ENCODE measurements at places on chromosomes 7 and 10.

DNA sequence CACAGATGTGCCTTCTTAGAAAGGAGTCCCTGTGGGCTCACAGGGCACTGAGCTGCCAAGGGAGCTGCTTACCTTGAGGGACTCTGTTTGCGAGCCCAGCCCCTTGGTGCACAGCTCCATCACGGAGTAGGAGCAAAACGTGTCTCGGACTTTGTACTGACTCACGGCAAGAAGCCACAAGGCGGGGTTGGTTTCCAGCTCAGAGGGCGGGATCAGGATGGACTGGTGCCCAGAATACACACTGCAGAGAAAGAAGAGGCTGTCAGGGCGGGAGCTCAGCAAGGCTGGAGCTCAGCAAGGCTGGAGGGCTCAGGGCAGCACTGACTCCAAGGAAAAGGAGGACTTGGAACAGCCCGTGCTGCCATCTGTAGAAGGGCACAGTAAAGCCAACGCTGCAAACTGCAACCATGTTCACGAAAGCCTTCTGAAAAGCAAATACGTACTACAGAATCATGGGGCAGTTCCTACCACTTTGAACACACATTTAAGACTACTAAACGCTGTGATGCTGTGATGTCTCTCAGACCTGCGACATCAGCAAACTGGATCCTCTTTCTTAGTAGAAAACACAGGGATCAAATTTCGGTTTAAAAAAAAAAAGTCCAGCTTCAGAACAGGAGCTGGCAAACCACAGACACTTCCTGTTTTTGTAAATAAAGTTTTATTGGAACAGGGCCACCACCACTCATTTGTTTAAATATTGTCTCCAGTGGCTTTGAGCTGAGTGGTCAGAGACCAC, 194.3 kb downstream of the ZMYND11 start:
- DNase-seq, result no peak

DNA sequence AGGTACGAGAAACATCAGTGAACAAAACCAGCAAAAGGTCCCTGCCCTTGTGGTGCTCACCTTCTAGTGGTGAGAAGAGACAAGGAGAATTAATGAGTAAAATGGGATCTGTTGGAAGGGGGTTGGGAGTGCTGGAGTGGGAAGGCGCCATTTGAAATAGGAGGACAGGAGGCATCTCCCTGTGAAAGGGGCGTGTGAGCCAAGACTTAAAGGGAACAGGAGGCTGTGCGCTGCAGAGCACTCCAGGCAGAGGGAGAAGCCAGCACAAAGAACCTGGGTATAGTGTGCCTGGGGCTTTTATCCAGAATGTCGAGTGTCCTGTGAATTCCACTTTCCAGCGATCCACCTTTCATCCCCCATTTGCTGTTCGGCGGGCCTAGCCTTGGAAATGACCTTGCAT, 497.9 kb upstream of the GALNT17 start:
- no peak for DNase-seq

GRCh38 chr7:12884856-12885440, 197.5 kb downstream of the ARL4A start:
- no peak for DNase-seq

DNA sequence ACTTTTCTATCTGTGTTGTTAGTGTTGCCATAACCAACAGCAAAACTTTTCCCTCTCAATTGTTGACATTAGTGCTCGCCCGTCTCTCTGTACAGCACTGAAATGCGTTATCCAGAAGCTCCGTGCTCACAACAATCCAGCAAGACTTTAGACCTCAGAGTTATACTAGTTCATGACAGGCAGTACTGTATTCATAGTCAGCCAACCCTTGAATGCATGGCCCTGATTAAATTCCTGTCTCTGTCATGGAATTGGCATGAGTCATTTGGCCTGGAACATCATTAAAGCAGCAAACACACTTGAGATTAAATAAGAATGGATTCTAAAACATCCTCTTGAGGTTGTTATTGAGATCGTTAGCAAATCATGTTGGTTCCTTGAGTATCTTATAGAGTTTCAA, 405.5 kb upstream of the C7orf33 start:
- DNase-seq, result no peak

DNA sequence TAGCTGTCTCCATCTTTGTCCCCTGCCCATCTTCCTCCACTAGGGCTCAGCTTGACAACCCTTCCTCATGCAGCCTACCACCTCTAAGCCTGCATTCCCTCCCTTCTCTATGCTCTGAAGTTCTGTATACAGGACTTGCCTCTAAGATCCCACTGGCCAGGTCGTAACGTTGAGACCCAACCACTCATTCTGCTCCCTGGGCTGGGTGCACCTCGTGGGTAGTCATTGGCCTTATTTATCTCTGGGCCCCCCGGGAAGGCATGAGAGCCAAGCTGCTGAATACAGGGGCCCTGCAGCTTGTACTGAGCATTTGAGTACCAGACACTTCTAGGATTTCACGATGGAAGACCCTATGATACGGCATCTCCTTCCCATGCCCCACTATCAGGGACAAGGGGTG, 31.2 kb downstream of the MYL10 start:
- DNase-seq, result no peak

GRCh38 chr7:43648473-43649406, 65.8 kb downstream of the STK17A start:
- DNase-seq, result peak; percentile 83

- no peak for DNase-seq
Observed at GRCh38 chr10:92111336-92111939, 179.4 kb downstream of the CPEB3 start.

DNA sequence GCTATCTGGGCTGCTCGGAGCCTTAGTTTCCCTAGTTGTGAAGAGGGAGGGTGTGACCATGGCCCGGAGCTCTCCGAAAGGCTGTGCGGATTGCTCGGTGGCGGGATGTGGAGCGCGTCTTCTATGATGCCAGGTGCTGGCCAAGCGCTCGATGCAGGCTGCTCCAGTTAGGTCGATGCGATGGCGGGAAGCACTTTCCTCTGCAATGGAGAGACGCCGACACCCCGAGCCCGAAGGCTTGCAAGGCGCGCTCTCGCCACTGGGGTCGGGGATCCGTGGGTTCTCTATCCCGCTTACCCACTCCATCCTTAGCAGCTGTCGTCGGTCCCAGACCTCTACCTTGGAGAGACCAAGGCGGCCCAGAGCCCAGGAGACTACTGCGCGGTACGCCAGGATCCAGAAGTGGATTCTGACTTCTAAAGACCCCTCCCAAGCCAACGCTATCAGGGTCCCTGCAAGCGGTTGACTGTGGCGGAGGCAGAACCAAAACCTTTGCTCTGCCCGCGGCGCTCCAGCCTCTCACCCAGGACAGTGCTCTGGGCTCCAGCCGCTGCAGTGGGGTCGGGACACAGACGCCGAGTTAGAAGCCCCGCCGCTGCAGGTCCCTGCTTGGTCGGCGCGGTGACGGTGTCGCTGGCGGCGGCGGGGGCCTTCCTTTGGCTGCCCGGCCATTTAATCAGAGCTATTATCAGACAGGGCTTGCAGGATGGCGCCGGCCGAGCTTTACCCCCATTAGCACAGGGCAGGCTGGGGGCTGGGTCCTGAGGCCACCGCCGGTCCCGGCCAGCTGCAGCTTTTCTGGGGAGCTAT, 7.8 kb upstream of the TBX20 start:
- no peak for DNase-seq

DNA sequence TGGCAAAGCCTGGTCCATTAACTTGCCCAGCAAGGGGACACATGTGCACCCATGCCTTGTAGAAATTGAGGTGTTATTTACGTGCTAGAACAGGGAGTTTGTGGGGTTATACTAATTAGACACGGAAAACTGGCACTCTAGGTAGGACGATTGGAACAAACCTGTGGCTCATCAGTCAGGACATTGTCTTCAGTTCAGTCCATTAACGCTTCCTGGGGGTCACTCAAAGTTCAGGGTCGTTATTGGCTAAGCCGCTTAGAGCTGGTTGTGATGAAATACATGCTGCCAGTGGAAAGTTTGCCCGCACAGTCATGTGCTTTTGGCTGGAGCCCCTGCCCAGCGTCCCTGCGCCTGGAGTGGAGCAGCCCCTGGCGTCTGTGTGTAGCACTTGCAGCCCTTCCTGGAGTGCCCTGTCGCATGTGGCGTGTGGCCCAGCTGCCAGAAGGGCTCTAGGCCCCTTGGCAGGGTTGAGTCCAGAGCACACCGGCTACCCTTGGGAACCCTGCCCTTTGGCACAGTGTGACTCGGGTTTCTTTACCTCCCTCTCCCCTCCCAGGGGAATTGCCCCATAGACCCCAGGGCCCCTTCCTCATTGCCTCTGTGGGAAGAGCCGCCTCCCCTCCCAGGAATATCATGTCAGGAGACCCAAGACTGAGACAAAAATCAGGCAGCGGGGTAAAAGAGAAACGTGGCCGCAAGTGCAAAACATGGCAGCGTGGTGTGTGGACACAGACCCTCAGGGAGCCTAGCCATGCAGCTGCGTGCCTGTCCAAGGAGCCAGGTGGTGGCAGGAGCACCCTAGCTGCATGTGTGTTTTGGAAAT, 9.8 kb downstream of the ZNF775 start:
- DNase-seq, result no peak

DNA sequence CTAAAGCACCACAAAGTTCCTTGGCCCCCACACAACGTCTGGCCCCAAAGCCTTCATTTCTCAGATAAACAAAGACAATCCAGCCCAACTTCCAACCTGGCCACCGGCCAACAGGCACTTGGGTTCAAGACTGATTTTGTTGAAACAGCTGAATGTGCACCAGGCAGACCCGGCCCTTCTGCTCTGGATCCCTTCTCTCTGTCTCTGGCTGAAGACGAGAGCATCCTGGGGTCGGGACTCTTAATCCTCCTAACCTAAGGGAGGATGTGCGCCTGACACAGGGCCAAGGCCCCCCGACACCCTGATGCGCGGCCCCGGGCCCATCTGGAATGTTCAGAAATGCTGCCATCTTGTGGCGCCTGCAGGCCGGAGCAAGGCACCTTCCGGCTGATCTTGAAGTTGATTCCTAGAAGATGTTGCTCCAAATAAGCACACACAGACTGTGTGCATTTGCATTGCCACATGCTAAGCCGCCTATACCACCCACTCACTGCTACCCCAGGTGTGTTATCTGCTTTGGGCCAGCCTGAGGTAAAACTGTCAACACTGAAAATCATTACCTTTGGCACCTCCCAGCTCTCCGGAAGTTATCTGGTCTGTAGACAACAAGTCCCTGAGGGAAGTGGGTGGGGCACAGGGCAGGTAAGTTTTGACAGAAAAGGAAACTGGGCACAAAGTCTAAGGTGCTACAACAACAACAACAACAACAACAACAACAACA, 98.4 kb upstream of the HABP2 start:
- DNase-seq, result peak; percentile 21

DNA sequence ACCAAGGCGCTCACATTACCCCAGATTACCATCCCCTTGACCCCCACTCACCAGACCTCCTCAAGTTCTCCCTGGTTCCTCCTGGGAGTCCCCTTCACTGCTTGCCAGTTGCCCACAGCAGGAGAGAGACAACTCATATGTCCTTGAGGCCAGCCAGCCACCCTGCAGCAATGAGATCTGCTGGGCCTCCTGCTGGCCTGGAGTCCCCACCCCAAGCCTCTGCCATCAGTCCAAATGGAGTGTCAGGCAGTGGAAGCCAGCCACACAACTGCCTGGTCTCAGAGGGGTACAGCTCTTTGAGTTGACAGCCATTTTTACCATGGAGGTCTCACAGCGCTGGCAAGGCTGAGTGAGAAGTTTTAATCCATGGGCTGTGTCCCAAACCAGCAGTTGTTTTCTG, 53.0 kb upstream of the EXOC4 start:
- DNase-seq, result no peak

DNA sequence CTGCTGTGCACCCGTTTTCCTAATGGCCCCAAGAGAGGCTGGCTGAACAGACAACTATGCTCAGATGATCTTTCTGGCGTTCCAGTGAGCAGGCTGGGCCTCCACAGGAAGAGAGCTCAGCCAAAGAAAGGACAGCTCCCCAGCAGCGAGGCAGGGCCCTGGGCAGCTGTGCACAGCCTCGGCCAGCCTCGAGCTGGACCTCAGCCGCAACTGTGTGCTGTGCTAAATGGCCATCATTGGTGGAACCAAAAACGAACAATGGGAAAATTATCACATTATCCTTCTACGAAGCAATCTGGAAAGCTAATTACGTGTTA, 97.5 kb downstream of the CTBP2 start:
- DNase-seq, result no peak

- DNase-seq, result no peak
Observed at GRCh38 chr10:6362879-6363278, 160.1 kb downstream of the PFKFB3 start.

- no peak for DNase-seq
Observed at GRCh38 chr7:5418285-5418582, 5.4 kb downstream of the TNRC18 start.

DNA sequence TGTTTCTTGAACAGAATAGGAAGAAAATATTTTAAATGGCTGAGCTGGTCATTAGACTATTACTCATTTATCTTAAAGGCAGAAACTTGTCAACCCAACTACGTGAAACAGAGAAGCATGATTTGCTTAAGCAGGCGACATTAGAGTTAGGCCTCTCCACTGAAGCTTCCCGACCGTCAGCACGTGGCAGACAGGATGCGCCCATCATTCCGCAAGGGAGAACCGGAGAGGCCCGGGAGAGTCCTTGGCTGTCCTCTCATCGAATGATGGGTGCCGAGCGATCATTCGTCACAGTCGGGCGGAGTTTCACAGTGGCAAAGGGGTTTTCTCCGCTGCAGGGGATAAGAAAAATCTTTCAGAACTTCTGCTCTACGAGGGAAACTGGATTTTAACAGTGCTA, 11.8 kb downstream of the BRI3 start:
- DNase-seq, result no peak

GRCh38 chr10:34792881-34793280, 22.2 kb downstream of the PARD3 start:
- DNase-seq, result no peak

DNA sequence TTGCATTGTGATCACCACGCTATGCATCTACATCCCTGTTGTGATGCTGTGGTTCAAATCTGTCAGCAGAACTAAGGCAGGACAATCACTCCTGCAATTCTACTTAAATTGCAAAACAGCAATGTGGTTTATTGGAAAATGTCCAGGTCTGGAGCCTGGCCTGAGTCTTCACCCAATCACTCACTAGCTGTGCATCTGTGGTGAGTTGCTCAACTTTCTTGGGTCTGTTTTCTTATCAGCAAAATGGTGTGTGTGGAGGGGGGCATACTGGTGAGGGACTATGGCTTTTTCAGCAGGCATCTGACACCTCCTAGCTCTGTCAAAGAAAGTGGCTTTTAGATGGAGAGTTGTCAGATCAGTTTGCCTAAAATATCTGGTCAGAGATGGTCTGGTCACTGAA, 108.3 kb upstream of the FEZF1 start:
- DNase-seq, result no peak

GRCh38 chr10:78465431-78465830, 431.8 kb downstream of the RPS24 start:
- no peak for DNase-seq

DNA sequence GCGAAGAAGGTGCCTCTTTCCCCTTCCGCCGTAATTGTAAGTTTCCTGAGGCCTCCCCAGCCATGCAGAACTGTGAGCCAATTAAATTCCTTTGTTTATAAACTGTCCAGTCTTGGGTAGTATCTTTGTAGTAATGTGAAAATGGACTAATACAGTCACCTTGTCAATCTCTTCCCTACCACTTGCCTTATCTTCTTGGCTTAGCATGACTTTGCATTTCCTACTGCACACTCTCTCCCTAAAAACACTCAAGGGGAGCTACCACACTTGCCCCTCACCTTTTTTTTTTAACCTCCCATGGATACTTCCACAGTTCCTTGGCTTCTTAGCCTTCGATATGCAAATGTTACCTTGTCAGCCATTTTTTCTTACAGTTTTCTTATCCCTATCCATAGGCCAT, 7.4 kb upstream of the CDK6 start:
- no peak for DNase-seq
